ENCODE measurements at places on chromosomes 12 and 14.

GRCh38 chr12:13595536-13596443, 385.6 kb downstream of the GRIN2B start:
- DNase-seq = no peak

GRCh38 chr12:6980740-6981139, 10.0 kb downstream of the EMG1 start:
- no peak for DNase-seq

DNA sequence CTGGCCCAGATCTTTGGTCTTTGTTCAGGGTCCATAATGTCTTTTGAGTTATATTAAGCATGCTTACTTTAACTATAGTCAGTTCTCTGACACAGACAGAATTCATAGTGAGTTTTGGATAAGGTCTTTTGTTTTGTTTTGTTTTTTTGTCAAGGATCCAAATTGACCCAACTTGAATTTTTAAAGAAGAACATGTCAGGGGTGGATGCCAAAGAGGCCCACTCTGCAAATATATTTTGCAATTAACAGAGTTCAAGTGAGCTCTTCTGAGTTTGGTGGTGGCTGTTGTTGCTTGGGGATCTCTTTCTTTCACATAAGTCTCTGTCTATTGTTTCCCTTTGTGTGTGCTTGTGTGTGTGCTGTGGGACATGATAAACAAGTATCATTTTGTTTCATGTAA, 34.4 kb upstream of the PMCH start:
- DNase-seq = no peak

DNA sequence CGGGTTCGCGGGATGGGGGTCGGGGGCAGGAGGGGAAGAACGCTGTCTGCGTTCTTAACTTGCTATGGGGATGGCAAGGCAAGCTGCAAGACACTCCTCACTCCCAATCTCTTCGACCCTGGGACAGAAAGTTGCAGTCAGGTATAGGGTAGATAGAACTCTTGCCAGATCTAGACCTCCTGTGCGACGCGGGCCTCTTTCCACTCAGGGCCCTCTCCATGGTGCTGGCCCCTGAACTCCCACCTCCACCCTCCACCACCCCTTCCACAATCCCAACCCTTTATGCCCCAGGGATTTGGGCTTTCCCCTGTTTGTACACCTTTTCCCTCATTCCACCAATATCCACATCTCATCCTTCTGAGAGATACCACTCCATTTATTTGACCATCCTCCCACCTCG, 812 bp downstream of the NABP2 start:
- DNase-seq = no peak

DNA sequence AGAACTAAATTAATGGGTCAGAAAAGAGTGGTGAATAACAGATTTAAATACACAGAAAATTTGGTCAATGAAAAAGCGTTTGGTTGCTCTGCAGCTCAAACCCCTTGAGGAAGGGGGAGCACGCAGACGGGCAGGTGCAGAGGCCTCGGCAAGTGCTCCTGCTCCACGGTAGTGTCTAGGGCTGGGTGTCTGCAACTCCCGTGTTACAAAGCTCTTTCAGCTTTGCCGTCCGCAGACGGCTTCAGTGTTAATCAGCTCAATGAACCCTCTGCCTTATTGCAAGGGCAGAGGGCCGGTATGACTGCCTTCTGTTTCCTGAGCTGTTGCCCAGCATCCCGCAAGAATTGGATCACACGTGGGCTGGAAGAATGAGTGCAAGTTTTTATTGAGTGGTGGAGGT, 125.7 kb upstream of the TRHDE start:
- no peak for DNase-seq

GRCh38 chr12:18470251-18470650, 208.9 kb downstream of the PIK3C2G start:
- no peak for DNase-seq

GRCh38 chr12:10386857-10387256, 3.0 kb downstream of the KLRK1 start:
- DNase-seq = no peak
